Mesenteric fat pad (tissue), 1 donor: ENCODE measurements at places on chromosomes 7 and 10. TPM values are rescaled to one million over a fixed set of nuclear protein-coding genes. Genes with fewer than 3 reads are reported as not detected.

Gene SPDYE5
- total RNA-seq, result not detected

- DNase-seq, result no peak
Observed at GRCh38 chr7:101258243-101258731, 13.4 kb upstream of the FIS1 start.

Gene ZNF212
- 5.1 TPM for total RNA-seq

Gene ZNF735
- total RNA-seq, result not detected
